Activated gamma-delta T cell treated with anti-CD3 and anti-CD28 coated beads, Interleukin-2, amount 50 U/mL, for 16 hours (primary cell): ENCODE measurements at places on chromosomes 11 and 22.

DNA sequence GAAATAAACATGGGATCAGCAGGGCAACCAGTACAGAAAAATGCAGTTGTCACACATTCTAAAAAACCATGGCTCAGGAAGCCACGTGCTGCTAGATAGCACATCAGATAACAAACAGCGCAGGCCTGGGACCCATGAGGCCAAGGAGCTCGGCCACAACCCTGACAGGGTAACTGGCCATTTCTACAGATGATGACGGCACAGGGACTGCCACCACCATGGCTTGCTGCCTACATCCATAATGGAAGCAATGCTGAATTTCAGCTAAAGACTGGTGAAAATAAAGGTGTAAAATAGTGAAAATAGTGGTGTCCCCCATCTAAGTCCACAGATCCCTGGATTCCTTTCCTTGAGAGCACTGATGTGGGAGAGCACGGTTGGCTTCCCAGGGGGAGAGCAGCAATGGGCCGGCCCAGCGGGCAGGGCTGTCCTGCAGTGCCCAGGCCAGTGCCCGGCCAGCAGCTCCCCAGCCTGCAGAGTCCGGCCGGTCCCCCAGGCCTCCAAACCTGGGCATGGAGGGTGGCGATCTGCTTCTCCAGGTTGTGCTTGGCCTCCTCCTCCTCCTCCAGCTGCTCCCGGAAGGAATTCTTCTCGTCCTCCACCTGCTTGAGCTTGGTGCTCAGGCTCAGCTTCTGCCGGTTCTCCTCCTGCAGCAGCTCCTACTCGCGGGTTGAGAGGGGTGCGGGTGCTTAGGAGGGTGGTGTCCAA, 40.0 kb downstream of the APOL1 start:
- no peak for DNase-seq

- DNase-seq: no peak
Measured at GRCh38 chr22:46115755-46116490, 34.4 kb upstream of the PPARA start.

DNA sequence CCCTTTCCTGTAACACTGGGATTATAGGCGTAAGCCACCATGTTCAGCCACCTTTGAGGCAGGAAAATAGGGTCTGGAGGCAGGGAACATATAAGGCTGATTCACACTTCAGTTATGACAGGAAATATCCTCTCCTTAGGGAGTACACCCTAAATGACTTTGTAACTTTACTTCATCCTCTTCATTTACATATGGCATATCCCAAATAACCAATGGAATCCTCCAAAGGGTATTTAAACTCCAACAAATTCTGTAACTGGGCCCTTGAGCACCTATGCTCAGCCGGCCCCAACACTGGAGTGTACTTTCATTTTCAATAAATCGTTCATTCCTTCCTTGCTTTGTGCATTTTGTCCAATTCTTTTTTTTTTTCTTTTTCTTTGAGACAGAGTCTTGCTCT, 1.6 kb upstream of the KAT5 start:
- no peak for DNase-seq

DNA sequence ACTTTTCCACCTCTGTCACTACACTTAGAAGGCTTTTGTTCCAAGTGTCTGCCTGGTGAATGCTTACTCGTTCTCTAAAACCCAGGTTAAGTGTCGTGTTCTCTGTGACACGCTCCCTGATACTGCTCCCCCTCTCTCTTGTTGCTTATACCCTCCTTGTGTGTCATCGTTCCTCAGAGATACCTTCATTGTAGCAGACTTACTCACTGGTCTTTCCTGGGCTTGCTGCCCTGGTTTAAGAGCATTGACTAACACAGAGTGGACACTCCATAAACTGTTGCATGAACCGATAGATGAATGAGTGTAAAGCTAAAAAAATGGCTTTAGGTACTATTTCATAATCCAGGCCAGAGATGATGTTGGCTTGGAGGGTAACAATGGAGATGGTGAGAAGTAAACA, 171.3 kb downstream of the GRIK4 start:
- DNase-seq: no peak

- no peak for DNase-seq
Measured at GRCh38 chr11:32597921-32598320, 14.3 kb downstream of the EIF3M start.

GRCh38 chr11:125375146-125375545, 120.9 kb downstream of the FEZ1 start:
- DNase-seq: no peak

GRCh38 chr11:117255966-117256365, 23.5 kb downstream of the RNF214 start:
- no peak for DNase-seq

- no peak for DNase-seq
Measured at GRCh38 chr11:313304-313786, 495 bp upstream of the IFITM1 start.

DNA sequence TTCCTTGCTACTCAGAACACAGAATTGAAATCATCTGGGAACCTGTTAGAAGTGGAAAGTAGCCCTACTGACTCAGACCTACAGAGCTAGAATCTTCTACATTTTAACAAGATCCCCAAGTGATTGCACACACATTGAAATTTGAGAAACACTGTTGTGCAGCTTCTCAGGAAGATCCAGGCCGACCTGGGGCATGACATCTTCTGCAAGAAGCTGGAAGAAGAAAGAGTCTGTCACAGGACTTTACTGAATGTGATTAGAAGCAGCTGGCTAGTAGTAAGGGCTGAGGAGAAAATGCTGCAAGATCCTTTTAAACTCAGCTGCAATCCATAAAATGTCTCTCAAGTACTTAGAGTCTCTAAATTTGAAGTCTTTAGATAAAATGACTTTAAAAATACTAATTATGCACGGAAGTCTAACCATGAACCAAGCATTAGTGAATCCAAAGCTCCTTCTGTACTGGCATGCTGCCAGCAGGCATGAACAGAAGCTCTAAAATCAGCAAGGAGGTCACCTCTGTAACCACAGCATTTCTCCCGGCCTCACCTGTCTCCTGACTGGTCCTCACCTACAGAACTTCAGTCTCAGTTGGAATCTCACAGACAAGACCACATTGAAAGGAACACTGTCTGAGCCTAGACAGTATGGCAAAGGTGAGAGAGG, 85.0 kb downstream of the SERGEF start:
- DNase-seq: no peak

DNA sequence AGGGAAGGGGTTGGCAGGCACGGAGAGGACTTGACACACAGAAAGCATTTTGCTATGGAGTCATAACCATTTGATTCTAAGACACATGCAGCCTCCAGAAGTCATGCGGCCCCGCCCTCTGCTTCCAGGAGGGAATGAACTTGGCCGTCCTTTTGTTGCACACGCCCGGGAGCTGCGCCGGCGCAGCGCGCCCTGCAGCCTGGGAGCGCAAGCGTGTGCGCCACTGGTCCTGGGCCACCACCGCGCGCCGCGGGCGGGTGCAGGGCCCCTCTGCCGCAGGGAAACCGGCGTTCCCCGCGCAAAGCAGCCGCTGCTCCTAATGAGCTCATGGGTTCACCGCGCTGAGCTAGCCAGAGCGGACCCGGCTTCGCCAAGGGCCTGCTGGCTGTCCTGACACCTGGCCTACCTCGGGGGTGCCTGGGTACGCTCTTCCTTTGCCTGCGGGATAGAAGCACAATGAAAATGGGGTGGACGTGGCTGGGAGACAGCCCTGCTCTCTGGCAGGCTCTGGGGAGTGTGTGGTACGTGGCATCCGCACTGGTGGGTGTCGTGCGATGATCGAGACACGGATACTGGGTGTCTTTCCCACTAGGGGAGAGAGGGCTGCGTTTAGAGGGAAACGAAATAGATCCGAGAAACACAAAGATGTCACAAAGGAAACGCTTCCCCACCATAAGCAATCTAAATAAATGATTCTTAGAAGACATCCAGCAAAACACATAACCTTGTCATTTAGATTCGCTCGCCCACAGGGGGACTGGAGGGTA, 669 bp downstream of the MICAL3 start:
- DNase-seq: no peak

GRCh38 chr11:44949160-44950030, 1.3 kb downstream of the TP53I11 start:
- no peak for DNase-seq

DNA sequence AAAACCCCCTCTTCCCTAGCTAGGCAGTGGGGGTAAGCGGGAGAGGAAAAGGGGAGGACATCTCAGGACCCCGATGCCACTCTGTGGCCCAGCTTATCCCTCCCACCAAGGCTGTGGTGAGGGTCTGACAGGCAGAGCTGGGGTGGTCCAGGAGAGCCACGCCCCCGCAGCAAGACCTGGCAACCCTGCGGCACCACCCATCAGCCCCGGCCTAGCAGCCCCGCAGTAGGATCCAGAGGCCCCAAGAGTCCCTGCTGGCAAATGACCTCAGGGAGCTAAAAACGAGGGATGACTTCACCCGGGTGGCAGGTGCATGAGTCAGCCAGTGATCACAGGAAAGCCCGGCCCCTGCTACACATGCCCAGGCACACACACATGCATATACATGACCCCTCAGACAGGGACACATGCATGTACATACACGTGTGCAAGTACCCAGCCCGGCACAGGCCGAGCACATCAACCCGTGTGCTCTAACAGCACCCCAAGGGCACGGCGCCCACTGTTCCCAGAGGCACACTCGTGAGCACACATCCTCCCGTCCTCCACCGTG, 32.3 kb downstream of the ARVCF start:
- no peak for DNase-seq

- no peak for DNase-seq
Measured at GRCh38 chr11:35362521-35362980, 56.8 kb downstream of the SLC1A2 start.

DNA sequence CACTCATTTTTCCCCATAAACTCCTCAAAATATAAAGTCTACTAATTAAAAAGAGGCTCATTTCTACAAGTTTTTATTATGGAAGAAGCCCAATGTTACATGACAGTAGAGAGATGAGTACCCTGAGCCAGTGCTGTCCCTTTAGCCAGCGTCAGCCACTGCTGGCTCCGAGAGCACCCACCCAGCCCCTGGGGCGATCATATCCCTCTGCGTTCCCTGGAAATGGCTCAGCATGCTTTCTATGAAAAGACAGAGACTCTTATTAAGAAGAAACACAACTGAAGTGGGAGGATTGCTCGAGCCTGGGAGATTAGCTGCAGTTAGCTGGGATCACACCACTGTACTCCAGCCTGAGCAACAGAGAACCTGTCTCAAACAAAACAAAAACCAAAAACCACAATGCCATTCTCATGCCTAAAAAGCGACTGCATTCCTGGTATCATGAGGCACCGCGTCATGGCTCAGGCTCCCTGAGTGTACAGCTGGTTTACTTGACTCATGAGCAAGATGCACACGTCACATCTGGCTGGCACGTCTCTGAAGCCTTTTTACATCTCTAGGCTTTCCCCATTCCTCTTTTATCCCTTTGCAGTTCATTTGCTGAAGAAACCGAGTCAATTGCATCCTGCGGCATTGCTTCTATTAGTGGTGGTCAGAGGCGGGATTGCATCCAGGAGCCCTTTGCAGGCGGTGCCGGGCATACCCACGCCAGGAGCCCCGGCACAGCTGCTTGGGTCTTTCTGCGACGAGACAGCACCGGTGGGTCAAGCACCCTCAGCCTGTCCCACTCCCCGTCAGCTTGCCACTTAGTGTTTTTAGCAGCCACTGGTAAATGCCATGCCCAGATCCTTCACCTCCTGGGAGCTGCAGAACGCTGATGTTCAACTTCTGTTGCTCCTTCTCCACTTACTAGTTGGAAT, 119.9 kb downstream of the CTTN start:
- DNase-seq: no peak

GRCh38 chr11:109018639-109019038, 353.8 kb downstream of the DDX10 start:
- DNase-seq: no peak

DNA sequence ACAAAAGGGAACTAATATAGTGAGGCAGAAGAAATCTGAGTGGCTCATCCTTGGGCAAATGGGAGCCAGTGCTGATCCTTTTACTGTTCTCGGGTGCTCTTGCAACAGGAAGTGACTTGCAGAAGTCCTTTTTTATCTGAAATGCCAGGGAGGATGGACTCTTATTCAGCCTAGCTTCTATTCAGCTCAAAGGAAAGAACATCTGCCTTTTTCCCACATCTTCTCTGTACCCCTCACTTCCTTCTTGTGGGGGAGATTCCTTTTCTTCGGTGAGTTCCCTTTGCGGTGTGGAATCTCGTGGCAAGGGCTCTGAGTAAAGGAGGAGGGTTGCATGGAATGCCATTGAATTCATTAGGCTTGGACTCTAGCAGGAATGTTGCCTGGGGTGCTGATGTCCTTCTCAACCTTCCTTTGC, 76.2 kb downstream of the ZBTB16 start:
- DNase-seq: no peak

DNA sequence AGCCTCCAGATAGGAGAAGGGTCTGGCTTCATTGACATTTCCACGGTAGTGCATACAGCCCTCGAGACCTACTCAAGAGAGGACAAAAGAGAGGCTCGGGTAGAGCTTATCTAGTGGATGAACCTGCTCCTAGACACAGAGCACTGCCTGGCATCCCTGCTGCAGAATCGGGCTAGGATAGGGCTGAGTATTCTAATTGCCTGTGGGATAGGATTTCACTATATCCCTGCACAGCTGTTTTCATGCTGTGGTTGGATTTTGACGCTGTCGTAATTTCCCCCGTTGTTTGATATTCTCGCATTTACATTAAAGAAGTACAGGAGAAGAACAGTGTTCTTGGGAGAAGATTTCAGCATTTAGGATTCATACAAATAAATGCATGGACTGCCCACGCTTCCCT, 107.8 kb downstream of the KIRREL3 start:
- no peak for DNase-seq

GRCh38 chr11:403761-404431, 9.9 kb downstream of the PKP3 start:
- DNase-seq: no peak

- DNase-seq: no peak
Measured at GRCh38 chr11:82105331-82105998, 628.2 kb downstream of the FAM181B start.

DNA sequence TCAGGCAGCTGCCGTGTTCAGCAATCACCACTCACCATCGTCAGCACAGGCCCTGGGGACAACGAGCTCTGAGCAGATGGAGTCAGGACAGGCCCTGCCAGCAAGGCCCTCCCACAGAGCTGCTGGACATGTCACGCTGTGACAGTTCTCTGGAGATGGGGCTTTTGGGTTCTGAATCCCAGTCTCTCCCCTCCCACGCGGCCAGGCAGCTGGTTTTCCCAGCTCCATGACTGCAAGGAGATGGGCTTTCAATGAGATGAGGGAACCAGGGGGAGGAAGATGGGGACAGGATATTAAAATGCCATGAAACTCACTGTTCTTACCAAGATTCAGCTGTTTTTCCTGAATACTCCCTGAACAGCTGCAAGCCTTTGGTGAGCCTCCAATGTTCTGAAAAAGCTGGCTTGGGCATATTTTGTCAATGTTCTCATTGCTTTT, 305.9 kb downstream of the BRD1 start:
- no peak for DNase-seq

- DNase-seq: no peak
Measured at GRCh38 chr11:16089481-16089880, 266.9 kb downstream of the SOX6 start.
